ENCODE measurements at places on chromosomes 6 and 20. TPM values are rescaled to one million over a fixed set of nuclear protein-coding genes. Genes with fewer than 3 reads are reported as not detected.

DNA sequence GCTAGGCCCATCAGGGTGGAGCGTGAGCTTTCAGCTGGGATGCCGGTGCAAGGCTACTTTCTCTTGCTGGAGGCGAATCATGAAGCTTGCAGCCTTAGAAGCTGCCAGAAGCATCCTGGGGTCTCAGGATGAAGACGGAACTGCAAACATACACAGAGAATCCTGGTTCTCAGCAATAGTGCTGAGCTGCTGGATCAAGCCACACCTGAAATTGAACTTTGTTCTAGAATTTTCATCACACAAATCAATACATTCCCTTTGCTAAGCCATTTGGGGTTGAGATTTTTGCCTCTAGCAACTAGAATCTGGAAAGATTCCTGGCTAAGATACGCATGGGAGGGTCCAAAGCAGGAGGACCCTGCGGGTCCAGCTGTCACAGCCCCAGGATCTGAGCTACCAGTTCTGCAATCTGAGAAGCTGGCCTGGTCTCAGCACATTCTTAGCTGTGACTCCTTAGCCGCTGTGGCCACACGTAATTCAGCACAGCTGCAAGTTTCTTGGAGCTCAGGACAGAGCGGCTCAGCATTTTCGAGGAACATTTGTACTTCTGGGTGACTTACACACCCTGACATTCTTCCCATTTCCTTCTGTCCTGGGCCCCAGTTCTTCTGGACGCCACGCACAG, 6.6 kb upstream of the ARFGAP1 start:
- H3K36me3 ChIP-seq, result no peaks in the 10 kb centered on the region
- H3K4me1 ChIP-seq, result peaks cover 5% of the 10 kb centered on the region
- peaks cover 31% of the 10 kb centered on the region for H3K27me3 ChIP-seq

- no peak overlapping the region for H3K27ac ChIP-seq
- H3K27me3 ChIP-seq, result no peaks in the 10 kb centered on the region
- no peak overlapping the region for H3K4me3 ChIP-seq
Observed at GRCh38 chr6:129678463-129678862, 31.5 kb downstream of the ARHGAP18 start.

- H3K4me3 ChIP-seq, result no peak overlapping the region
- peaks cover 4% of the 10 kb centered on the region for H3K36me3 ChIP-seq
- no peak for DNase-seq
- no peaks in the 10 kb centered on the region for H3K27me3 ChIP-seq
Observed at GRCh38 chr6:144745439-144745838, 460.3 kb downstream of the UTRN start.

DNA sequence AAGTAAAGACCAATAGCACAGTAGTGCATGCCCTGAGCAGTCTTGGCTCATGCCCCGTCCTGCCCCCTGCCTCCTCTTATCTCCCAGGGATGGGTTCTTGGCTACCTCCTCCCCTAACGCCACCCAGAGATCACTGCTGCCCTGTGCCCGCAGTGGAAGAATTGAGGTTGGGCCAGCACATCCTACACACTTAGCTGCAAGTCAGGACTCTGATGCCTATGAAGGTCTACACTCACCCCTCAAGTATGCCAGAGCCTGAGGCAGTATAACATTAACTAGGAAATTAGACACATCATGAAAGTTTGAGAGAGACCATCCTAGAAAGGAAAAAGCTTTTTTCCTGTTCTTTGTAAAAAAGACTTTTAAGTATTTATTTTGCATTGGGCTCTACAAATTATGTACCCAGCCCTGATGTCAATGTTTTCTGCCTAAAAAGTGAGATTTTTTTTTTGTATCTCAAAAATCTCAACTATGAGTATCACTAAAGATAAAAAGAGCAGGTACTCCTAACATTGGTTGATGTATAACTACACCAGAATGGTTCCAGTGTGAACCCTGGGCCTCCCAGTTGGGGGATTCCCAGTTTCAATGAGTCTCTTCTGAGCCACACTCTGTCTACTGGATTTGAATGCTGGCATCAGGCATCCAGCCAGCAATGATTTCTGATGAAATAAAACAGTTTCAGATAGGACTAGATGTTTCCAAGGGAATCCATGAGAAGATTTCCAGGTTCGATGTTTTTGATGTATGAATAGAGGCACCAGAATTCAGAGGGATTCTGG, 115.4 kb downstream of the ISM1 start:
- no peak overlapping the region for H3K27ac ChIP-seq
- peaks cover 2% of the 10 kb centered on the region for H3K36me3 ChIP-seq
- peaks cover 3% of the 10 kb centered on the region for H3K4me1 ChIP-seq
- H3K4me3 ChIP-seq, result no peak overlapping the region

- H3K27ac ChIP-seq, result no peak overlapping the region
- peaks cover 3% of the 10 kb centered on the region for H3K27me3 ChIP-seq
- H3K36me3 ChIP-seq, result no peaks in the 10 kb centered on the region
- no peaks in the 10 kb centered on the region for H3K4me1 ChIP-seq
- DNase-seq, result no peak
- H3K4me3 ChIP-seq, result no peak overlapping the region
Observed at GRCh38 chr6:119938752-119939151, 589.2 kb upstream of the MAN1A1 start.

DNA sequence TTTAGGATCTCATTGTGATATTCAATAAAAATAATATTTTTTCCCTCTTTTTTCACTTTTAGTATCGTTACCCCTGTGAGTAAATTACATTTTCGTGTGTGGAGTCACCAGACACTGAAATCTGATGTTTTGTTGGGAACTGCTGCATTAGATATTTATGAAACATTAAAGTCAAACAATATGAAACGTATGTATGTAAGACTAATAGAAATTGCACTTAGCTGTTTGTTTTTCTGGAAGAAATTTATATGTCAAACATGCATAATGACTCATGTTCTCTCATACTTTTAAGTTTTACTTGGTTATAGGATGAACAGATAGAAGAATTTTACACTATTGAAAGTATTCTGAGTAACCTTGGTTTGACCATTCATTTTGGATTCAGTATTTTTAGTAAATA, 49.4 kb downstream of the ITCH start:
- H3K27ac ChIP-seq, result no peak overlapping the region
- no peaks in the 10 kb centered on the region for H3K27me3 ChIP-seq
- no peak overlapping the region for H3K4me3 ChIP-seq
- peaks cover 5% of the 10 kb centered on the region for H3K36me3 ChIP-seq
- H3K4me1 ChIP-seq, result peaks cover 13% of the 10 kb centered on the region

GRCh38 chr6:16494793-16495192, 256.4 kb downstream of the GMPR start:
- H3K27ac ChIP-seq, result peak overlapping the region; percentile 74
- peaks cover 39% of the 10 kb centered on the region for H3K4me1 ChIP-seq

GRCh38 chr6:110614106-110614505, 137.7 kb upstream of the SLC22A16 start:
- no peak overlapping the region for H3K4me3 ChIP-seq

DNA sequence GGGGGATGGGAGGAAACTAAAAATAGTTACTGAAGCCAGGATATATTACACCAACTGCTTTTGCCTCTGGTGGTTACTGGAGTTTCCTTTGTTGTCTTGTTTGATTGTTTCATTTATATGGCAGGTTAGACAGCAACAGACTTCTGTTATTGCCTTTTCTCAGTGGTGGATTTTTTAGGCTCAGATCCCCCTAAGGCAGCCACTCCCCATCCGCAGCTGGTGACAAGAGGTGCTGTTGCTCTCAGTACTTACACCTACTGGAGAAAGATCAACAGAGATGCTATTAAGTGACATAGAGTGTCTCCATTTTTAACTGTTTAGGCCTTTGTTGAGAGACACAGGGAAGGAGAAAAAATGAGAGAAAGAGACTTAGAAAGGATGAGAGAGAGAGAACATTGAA, 552.1 kb downstream of the PKHD1 start:
- H3K27me3 ChIP-seq, result no peaks in the 10 kb centered on the region
- no peaks in the 10 kb centered on the region for H3K36me3 ChIP-seq
- no peak for DNase-seq

GRCh38 chr6:12610862-12611261, 105.7 kb upstream of the PHACTR1 start:
- no peak overlapping the region for H3K4me3 ChIP-seq
- H3K36me3 ChIP-seq, result no peaks in the 10 kb centered on the region
- H3K4me1 ChIP-seq, result peaks cover under 1% of the 10 kb centered on the region
- DNase-seq, result no peak

GRCh38 chr6:158706369-158706982, 56.6 kb downstream of the SYTL3 start:
- H3K27me3 ChIP-seq, result no peaks in the 10 kb centered on the region
- H3K27ac ChIP-seq, result no peak overlapping the region
- H3K36me3 ChIP-seq, result peaks cover 4% of the 10 kb centered on the region
- H3K4me1 ChIP-seq, result peaks cover 11% of the 10 kb centered on the region

DNA sequence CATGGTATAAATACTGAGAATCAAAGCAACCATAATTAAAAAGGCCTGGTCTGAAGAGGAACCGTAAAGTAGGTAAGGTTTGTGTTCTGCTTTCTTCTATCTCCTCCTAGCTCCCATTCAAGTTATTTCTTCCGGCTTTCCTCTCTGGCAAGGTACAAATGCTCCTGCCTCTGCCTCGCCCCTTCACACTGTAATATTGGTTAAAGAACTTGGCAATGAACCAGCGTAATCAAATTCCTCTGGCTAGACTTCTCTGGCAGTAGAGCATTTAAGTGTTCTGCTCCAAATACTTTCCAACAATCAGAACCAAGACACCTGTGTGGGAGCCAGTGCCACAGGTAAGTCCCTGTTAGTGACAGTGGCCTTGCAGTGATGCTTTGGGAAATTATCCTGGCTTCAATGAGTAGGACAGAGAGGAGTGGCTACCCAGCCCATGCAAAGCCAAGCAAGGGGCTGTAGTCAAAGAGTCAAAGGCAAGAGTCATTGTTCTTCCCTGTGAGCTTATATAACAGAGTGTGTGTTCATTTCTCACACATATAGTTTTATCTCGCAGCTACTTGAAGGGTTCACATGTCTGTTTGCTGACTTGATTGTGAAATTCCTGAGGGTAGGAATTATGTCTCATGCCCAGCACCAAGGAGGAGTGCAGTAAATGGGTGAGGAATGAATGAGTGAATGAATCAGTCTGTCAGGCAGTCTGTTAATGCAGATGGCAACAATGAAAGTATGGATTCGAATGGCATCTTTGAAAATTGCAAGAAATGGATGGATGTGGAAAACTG, 329.3 kb downstream of the NRN1 start:
- no peak overlapping the region for H3K27ac ChIP-seq
- peaks cover 4% of the 10 kb centered on the region for H3K36me3 ChIP-seq
- DNase-seq, result no peak
- H3K27me3 ChIP-seq, result no peaks in the 10 kb centered on the region

- no peaks in the 10 kb centered on the region for H3K4me1 ChIP-seq
- H3K4me3 ChIP-seq, result no peak overlapping the region
- no peak overlapping the region for H3K27ac ChIP-seq
- no peak for DNase-seq
Observed at GRCh38 chr6:105431226-105431625, 28.3 kb upstream of the PREP start.

PDE7B gene
- total RNA-seq, result 0.18 TPM

COL9A1 gene
- total RNA-seq, result not detected

SYNDIG1 gene
- total RNA-seq, result not detected

ARG1 gene
- not detected for total RNA-seq

CRISP2 gene
- total RNA-seq, result not detected

DNAH8 gene
- 0.05 TPM for total RNA-seq

DEFB110 gene
- not detected for total RNA-seq

Data from T-helper 17 cell (primary cell).